ENCODE measurements at places on chromosomes 6 and 20. TPM values are rescaled to one million over a fixed set of nuclear protein-coding genes. Genes with fewer than 3 reads are reported as not detected.

Gene TAAR1
- not detected for total RNA-seq

Gene SLC13A3
- 8.2 TPM for total RNA-seq

Gene AGER
- total RNA-seq = 0.65 TPM

Gene EFCAB8
- under 0.01 TPM for total RNA-seq

Gene CTAGE9
- total RNA-seq = not detected

Gene IMPG1
- 0.26 TPM for total RNA-seq

Gene SYNGAP1
- 3.5 TPM for total RNA-seq

Gene CLPSL2
- not detected for total RNA-seq

Gene CDSN
- 0.13 TPM for total RNA-seq

Gene ELOVL4
- 9.0 TPM for total RNA-seq
